Suppressor macrophage (primary cell): ENCODE measurements at places on chromosomes 2 and 18.

DNA sequence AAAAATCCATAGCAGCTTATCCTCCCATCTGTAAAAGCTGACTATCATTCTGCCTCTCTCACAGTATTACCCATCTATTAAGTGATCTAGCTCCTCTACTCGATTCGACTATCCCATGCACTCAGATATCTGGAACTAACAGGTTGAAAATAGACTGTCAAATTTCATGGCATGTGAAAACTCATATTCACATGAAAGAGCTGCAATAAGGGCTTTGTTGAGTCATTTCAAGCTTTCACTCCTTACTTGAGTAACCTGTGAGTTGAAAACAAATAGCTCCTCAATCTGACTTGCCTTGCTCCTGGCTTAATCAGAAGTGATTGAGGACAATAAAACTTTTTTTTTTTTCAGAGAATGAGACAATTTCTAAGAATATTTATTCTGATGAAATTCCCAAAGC is 192.4 kb upstream of the ERBB4 start:
- DNase-seq = no peak

DNA sequence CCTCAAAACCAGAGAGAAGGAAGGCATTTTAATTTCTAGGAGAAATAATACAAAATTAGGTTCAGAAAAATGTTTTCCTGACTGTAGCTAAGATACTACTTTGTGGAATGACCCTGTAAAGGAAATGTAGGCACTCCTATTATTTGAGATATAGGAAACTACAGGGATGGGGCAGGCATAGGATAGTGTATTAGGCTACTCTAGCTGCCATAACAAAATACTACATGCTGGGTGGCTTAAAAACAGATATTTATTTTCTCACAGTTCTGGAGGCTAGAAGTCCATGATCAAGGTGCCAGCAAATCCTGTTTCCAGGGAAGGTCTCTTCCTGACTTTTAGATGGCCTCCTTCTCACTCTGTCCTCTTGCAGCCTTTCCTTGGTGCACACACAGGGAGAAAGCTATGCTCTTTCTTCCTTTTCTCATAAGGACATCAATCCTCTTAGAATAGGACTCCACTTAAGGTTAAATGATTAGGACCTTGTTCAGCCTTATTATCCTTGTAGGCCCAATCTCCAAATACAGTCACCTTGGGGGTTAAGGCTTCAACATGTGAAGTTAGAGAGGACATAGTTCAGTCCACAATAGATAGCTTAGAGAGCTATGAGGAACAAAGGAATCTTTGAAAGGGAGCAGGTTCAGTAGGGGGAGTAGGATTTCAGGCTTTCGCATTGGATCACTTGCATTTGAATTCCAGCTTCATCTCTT is 14.0 kb upstream of the CAVIN2 start:
- DNase-seq = no peak

- no peak for DNase-seq
Measured at GRCh38 chr2:630451-631320, 46.5 kb downstream of the TMEM18 start.

DNA sequence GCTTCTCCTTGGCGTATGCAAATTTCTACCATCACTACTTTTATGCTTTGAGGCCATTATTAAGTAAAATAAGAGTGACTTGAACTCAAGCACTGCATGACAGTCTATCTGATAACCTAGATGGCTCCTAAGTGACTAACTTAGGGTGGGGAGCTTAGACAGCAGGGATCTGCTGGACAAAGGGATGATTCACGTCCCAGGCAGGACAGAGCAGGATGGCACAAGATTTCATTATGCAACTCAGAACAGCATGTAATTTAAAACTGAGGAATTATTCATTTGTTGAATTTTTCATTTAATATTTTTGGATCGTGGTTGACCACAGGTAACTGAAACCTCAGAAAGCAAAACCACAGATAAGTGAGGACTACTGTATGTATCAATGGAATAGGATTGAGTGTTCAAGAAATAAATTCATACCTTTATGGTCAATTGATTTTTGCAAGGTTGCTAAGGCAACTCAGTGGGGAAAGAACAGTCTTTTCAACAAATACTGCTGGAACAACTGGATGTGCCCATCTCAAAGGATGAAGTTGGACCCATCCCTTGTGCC is 115.3 kb downstream of the MBD2 start:
- DNase-seq = no peak

DNA sequence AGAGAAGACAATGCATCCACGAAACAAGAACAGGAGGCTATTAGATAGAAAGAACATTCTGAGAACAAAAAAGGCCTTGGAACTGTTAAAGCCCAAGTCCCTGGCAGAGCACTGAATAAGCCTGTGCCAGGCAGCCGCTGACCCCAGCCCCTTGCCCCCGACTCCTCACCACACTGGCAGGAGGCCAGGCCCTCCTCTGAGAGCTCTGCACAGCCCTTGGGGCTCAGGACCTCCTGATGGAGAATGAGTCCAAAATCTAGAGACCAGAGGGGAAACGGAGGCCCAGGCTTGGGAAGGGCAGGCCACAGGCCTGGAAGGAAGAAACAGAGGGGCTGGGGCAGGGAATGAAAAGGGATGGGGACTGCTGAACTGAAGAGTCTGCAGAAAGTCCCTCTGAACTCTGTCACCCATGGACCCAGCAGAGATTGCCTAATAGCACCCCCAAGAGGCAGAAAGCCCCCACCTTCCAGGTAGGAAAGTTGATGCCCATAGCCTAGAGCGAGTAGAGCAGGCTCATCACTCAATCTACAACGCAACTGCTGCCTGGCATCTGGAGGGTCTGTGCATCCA is 18.3 kb upstream of the TNS1 start:
- DNase-seq = no peak

- no peak for DNase-seq
Measured at GRCh38 chr18:32771169-32771751, 1.6 kb downstream of the KLHL14 start.

- no peak for DNase-seq
Measured at GRCh38 chr18:45467293-45467692, 148.0 kb upstream of the SLC14A2 start.

DNA sequence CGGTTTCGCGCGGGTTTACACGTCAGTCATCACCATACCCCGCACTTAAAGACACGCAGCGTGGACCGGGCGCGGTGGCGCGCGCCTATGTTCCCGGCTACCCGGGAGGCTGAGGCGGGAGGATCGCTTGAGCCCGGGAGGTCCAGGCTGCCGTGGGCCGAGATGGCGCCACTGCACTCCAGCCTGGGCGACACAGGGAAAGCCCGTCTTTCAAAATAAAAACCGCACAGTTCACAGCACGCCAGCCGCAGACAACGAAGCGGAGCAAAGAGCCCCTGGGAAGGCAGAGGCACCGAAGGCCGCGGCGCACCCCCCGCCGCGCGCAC is 328 bp downstream of the DTYMK start:
- peak; percentile 42 for DNase-seq

DNA sequence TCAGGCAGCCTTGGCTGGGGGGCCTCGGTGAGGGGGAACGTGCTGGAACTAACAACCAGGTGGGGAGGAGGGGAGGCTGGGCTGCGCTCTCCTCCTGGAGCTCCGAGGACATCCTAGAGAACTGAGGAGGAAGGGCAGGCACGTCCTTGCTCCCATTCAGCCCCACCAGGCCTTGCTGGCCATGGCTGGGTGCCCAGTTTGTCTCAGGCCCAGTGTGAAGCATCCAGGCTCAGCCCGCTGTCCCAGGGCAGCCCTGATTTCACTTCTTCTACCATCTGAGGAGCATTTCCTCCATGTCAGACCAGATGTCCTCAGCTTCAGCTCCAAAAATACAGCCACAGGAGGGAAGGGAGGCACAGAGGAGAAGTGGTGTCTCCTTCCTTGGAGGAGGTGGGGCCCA is 125.4 kb downstream of the CELF4 start:
- DNase-seq = no peak

DNA sequence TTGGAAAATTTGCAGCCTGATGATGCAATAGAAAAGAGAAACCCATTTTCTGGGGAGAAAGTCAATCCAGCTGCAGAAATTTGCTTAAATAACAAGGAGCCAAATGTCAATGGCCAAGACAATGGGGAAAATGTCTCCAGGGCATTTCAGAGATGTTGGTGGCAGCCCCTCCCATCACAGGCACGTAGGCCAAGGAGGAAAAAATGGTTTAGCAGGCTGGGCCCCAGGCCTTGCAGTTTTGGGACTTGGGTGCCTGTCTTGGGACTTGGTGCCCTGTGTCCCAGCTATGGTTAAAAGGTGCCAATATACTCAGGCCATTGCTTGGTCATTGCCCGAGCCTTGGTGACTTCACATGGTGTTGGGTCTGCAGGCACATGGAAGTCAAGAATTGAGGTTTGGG is 368.2 kb downstream of the ERBB4 start:
- no peak for DNase-seq

DNA sequence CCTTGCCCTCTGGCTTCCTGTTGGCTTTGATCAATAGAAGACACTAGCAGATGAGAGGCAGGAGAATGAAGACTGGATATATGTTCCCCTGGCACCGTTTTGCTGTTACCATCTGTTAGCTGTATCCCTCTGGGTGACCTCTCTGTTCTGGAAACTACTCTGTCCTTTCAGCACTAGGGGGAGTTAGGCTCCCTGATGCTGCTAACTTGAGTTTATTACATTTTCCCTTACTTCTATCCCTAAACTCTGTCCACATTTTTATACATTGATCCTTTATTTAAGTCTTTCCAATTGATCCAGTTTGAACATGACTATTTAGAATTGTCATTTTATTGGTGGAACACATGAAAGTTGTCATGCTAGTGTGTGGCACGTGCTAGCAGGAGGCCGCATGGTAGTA is 1014.3 kb upstream of the CDH2 start:
- DNase-seq = no peak

DNA sequence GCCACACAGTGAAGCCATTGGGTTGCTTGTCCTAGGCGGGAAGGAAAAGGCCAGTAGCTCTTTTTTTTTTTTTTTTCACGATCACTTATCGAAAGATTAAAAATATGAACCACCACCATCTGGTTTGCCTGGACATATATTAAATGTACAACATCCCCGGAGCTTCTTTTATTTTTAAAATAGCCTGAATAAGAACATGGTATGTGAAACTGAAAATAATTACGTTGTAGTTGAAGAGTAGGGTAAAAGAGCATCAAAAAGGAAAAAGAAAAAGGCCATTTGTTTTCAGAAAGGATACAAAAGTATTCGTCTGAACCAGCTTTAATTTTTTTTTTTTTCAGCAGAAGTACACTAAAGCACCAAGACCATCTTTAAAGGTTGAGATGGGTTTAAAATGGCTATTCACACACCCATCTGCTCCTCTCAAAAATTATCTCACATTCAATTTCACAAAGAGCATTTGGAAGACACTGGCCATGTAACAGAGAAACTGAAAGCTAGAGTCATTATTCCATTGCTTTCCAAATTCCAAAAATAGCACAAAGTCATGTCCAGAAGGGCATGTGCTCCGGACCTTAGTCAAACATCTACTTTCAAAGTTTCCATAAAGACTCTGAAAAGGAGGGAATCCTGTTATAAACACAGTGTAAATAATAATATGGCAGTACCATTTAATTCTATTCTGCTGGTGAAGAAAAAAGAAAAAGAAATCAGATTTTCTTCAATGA is 82.9 kb downstream of the SCN3A start:
- DNase-seq = no peak

GRCh38 chr2:168997118-168997521 is 34.0 kb downstream of the ABCB11 start:
- DNase-seq = no peak

DNA sequence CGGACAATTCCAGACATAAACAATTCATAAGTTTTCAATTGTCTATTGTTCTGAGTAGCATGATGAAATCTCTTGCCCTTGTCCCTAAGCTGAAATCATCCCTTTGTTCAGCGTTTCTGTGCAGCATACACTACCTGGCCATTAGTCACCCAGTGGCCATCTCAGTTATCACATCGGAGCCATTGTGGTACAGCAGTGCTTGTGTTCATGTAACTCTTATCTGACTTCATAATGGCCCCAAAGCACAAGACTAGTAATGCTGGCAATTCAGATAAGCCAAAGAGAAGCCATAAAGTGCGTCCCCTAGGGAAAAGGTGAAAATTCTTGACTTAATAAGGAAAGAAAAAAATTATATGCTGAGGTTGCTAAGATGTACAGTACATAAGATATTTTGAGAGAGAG is 127.2 kb downstream of the FHOD3 start:
- DNase-seq = no peak

- DNase-seq = no peak
Measured at GRCh38 chr2:174332217-174332963, 2.4 kb upstream of the SP9 start.

- DNase-seq = peak; percentile 37
Measured at GRCh38 chr18:50429207-50429948, 54.5 kb downstream of the SKA1 start.

- DNase-seq = peak; percentile 49
Measured at GRCh38 chr18:59357928-59358327, 1.1 kb downstream of the LMAN1 start.

DNA sequence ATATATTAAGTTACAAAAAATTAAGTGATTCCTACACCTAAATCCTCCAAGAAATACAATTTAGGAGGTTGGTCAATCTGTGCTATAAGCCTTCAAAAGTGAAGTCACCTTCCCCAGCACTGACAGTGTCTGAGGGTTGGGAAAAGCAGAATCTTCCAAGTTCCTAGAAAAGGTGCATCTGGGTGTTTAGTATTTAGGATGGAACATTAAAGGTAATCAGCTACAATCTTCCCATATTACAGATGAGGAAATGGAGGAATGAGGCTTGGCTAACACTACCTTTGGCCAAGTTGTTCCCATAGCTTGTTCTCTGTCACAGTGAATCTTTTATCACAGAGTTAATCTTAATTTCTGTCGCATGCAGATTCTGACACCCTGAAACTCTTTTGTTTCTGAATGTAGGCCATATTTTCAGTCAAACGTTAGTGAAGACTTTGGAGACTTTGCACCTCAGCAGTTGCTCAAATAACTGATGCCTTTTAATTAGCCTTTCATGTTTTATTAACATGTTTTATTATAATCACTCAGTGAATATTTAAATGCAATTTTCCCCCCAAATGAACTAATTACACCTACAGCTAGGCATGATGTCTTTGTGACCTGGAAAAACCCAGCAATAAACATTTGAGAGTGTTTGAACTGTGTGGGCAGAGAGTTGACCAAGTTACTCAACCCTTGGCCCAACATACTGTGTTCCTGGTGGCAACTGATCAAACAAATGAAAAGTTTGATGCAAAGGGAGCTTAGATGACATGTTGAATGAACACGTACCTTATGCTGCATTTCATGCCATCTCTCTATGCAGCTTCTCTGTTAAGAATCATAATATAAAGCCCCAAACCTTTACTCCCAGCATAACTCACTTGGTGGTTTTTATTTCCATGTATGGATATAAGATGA is 17.6 kb downstream of the FN1 start:
- peak; percentile 5 for DNase-seq

- DNase-seq = no peak
Measured at GRCh38 chr18:43159086-43159770, 43.7 kb upstream of the RIT2 start.
